ENCODE measurements at places on chromosomes 5 and 9.

DNA sequence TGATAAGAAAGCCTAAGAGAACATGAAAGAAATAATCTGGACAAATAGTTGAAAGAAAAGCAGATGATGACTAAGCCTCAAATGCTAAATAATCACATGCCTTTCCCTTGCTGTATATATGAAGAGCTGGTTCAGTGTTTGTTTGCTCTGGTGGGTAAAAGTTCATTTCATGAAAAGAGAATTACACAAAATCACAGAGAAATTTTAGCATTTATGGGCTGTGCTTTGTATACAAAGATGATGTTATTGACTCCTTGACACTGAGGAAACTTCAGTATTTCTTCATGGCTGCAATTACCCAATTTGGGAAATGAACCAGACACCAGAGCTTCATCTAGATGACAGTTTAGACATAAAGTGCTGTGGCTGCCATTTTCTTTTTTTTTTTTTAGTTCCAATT is 527.2 kb downstream of the NR2F1-AS1 start:
- DNase-seq = no peak

DNA sequence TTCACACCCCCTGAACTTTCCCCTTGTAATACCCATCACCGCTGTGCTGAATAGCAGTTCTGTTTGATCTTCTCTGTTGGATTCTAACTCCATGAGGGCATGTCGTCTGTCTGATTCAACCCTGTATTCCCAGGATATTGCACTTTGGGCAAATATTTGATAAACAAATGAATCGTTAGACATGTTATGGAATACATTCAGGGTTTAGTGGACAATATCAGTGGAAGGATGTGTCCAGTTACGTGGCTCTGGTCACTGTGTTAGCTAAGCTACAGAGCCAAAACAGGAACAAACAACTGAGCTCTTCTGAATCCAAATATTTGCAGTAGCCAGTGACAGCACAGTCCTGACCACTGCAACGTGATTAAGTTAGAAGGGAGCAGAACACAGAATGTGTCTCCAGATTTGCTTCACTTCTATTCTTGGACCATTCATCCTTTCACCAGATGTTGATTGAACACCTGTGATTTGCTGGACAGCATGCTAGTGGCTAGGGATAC is 13.2 kb downstream of the ANGPTL2 start:
- DNase-seq = no peak

DNA sequence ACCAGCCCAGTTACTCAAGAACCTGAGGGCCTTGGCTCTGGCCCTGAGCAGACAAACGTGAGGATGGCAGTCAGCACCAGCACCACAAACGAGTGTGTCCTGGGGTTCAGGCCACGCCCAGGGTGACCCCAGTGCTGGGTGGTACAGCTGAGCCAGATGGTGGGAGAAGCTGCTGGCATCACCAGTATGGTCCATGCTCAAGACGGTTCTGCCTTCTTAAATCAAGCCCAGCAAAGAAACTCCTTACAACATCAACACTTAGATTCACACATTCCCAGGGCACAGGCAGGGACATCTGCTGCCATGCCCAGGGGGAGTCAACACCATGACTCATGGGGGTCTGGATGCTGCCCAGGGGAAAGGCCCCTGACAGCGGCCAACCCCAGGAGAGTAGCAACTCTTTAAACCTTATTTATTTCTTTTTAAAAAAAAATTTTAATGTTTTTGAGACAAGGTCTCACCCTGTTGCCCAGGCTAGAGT is 31.3 kb downstream of the IPPK start:
- no peak for DNase-seq

- DNase-seq = no peak
These were observed 46.1 kb upstream of the RIC1 start for GRCh38 chr9:5582835-5583195.

- no peak for DNase-seq
These were observed 61.8 kb upstream of the RAD23B start for GRCh38 chr9:107221321-107221720.

DNA sequence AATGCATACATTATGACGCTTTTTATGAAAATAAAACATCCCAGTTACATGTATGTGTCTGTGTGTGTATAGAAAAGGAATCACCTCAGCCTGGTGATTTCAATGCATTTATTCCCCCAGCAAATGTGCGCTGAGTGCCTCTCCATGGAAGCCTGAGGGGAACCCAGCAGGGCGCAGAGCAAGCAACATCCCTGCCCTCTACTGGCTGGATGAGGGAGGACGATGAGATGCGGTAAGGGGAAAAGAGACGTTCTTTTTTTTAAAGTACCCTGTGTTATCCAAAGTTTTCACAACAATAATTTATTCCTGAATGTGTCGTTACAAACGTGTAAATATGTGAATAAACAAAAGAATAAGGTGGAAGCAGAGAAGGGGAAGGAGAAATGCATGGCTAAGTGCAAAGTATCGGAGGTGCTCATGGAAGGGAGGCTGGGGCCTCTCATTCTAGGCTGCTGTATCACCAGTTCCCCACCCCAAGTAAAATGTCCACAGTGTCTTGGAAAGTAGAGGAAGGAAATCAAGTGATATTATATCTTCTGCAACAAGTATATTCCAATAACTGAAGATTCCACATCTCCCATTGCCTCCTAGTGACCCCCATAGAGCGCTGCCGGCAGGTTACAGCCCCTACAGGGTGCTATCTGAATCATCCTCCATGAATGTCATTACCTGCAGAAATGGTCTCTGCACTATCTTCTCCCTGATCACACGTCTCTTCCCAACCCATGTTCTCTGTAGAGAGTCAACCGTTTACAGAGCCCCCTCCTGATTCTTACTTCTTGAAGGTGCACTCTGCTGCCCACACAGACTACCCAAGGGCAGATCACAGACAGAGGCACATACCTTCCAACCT is 13.0 kb upstream of the ABLIM3 start:
- DNase-seq = peak; percentile 58

DNA sequence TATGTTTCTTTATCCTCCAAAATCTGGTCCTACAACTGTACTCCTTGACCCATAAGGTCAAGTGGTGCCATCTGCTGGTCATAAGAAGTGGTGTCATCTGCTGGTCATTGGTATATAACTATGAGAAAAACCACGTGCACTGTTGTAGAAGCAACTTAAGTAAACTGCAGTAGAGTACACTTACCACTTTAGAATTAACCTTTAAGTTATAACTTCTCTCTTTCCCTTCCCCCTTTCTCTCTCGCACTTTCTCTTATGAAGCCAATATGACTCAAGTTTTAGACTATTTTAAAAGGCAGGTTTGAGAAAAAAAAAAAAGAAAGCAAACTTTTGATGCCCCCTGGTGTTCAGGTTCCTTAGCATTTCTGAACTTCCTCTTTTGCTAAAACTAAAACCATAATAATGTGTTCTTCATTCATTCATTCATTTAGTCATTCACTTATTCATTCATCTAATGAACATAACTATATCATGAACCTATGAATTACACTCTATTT is 12.8 kb upstream of the MTAP start:
- peak; percentile 91 for DNase-seq

DNA sequence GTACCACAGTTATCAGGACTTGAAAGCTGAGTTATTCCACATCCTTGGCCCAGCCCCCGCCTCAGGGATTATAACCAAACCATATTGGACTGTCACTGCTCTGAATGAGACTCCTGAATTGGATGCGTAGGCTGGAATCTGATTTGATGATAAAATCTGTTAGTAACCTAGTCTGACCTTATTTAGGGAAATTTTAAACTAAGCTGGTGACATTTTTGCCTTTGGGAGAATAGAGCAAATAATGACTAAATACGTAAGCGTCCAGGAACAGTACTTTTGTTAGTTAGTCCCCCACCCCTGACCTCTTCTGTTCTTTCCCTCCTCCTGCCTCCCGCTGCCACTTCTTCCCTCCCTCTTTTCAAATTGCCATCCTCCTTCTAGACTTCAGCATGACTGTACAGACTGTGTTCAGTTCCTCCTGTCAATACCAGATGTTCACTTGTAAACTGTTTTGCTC is 92.6 kb downstream of the TLE4 start:
- DNase-seq = no peak

DNA sequence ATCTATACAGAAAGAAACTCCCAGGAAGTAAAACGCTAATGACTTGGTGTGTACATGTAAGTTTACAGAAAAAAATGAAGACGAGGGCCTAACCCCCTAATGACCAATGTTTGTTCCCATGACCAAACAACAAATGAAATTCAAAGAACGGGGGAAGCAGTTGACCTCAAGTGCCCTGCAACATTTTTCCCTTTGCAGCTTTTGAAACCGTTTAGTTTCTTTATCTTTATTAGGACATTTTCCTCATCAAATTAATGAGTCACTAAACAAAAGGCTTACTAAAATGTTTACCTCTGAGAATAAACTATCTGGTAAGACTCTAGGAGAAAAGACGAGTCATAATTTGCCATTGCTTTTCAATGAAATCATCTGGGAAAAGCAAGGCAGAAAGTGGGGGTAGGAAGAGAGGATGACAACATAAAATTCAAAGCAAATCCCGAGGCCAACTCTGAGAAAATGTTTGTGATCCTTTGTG is 57.4 kb downstream of the LHFPL2 start:
- DNase-seq = no peak

- no peak for DNase-seq
These were observed 95.8 kb upstream of the RETREG1 start for GRCh38 chr5:16712620-16713019.

DNA sequence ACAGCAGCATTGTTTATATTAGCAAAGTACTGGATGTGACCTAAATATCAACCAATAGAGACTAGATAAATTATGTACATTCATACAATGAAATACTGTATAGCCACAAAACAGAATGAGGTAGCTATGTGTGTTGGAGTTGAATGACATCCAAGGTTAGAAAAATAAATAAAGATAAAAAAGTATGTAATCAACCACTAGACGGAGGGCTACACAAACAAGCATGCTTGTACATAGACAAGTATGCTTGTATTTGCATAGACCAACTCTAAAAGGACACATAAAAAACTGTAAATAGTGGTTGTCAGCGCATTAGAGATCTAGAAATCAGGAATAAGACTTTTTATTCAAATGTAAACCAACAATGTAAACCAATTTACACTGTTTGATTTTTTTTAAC is 3.0 kb downstream of the FEM1C start:
- no peak for DNase-seq

DNA sequence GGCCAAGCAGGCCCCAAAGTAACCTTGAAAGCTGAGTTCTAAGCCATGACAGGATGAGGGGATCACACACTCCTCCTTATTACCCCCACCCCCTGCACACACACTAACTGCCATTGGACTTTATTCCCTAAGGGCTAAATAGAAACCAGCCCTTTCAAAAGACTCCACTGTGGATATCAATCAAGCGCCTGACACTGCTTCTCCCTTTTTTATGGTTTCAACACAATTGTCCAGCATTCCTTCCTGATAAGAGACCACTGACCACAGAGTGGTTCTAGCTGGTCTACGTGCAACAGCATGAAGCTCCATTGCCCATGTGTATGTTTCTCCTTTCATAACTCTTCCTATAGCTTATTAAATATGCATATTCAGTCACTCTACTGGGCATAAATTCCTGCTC is 34.7 kb downstream of the PAEP start:
- peak; percentile 32 for DNase-seq

DNA sequence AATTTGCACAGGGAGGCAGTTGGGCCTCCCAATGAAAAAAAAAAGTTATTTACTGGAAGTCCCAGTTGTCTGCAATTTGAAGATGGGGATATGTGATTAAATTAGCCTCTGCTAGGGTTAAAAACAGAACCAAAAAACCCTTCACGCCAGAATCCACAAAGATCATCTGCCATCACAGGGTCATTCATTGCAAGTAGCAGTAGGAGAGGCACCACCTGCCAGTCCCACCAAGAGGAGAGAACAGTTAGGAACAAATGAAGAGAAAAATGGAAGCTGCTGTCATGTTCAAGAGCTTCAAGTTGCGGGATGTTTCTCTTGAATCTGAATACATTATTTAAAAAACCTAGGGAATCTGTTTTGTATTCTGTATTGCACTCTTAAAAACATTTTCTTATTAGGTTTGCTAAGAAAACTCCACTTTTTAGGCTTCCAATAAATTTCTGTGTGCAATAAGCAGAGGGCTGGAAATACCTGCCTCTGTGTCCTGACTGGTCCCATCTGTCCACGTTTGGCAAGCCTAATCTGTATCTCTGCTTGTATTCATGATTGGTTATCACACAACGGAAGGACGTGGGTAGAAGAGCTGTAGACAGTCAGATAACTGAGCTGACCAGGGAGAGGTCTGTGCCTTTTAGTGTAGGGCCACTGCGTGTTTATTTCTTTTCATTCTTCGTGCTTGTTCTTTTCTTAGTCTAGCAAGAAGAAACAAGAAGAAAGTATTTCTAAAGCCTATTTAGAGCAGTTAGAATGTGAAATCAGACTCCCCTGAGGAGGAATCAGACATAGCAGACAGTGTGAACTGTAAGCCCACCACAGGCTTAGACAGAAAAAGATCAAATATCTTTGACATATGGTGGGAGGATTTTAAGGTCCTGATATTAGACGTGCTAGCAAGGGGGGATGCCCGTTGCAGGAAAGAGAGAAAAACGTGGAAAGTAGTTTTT is 630.6 kb upstream of the SEMA6A start:
- no peak for DNase-seq

GRCh38 chr9:131695366-131695765 is 44.5 kb downstream of the RAPGEF1 start:
- no peak for DNase-seq

DNA sequence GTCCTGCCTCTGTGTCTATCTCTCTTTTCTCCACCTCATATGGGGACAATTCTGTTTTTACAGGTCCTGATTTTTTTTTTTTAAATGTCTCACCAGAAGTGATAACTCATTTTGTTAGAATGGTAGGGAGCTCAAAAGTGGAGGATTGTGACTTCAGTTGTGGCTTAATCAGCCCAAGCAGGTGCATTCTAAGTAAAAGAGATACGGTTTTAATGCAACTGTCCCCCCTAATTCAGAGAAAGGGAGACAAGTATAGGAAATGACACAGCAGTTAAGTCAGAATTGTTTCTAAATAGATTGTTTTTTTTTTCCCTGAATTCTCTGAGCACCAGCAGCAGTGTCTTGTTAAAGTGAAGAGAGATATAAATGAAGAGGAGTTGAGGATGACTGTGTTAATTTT is 24.5 kb downstream of the MAST4 start:
- no peak for DNase-seq

DNA sequence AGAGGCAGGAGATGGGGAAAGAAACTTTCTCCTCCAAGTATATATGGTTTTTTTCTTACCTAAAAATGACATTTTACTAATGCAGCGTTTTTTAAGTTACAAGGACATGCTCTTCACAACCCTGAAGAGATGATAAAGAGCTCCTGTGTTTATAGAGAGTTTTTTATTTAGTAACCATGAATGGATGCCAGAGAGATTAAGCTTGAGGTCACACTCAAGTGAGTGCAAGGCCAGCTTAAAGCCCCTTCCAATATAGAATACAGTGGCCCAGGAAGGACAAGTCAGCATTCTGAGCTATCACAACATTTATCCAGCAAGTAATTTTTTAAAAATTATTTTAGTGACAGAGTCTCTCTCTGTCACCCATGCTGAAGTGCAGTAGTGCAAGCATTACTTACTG is 6.7 kb upstream of the HAVCR2 start:
- DNase-seq = no peak

- DNase-seq = no peak
These were observed 77.5 kb downstream of the CERT1 start for GRCh38 chr5:75433814-75434506.

GRCh38 chr5:135426102-135427082 is 20.8 kb downstream of the DCANP1 start:
- DNase-seq = peak; percentile 67
